Hepatic stellate cell (primary cell): ENCODE measurements at places on chromosomes 16 and 17.
A peak's percentile ranks its signal among the peaks of the same experiment; 100 is the strongest.

DNA sequence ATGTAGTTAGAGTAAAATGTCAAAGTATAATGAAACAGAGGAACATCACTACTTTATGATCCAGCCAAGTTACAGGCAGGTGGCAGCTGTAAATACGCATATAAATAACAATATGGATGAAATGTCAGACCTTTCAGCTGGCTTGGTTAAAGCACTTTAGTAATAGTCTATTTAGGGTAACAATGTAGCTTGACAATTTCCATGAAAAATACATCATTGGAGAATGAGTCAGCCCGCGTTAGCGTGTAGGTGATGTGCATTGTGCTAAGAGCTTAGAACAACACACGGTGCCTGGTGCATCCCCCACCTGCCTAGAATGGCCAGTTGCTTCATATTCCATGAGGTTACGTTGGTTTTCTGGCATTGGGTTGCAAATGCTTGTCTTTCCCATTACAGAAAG lies 119.4 kb downstream of the RBFOX1 start:
- no peak for DNase-seq

- DNase-seq: no peak
Measured at GRCh38 chr17:71098071-71098470, 928.7 kb downstream of the KCNJ2 start.

- peak; percentile 99 for DNase-seq
Measured at GRCh38 chr17:3893003-3893719, at the start of gene CAMKK1. Gene CAMKK1 (minus strand): TSS chr17:3893053. CDS start chr17:3885687, 7,366 bp downstream.

GRCh38 chr17:5630434-5630833 lies 46.1 kb upstream of the NLRP1 start:
- peak; percentile 72 for DNase-seq

DNA sequence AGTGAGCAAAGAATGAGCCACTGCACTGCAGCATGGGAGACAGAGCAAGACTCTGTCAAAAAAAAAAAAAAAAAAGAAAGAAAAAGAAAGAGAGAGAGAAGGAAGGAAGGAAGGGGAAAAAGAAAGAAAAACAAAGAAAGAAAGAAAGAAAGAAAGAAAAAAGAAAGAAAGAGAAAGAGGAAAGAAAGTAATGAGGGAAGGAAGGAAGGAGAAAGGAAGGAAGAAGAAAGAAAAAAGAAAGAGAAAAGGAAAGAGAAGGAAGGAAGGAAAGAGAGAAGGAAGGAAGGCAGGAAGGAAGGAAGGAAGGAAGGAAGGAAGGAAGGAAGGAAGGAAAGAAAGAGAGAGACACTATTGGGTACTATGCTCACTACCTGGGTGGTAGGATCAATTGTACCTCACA lies 122.2 kb upstream of the ERCC4 start:
- no peak for DNase-seq

- no peak for DNase-seq
Measured at GRCh38 chr17:18191967-18192366, 8.3 kb downstream of the ALKBH5 start.

- DNase-seq: no peak
Measured at GRCh38 chr17:32916134-32916533, 11.8 kb upstream of the TMEM98 start.

- DNase-seq: no peak
Measured at GRCh38 chr16:24920568-24920967, 74.8 kb downstream of the SLC5A11 start.

- DNase-seq: no peak
Measured at GRCh38 chr17:82272495-82273326, 789 bp downstream of the CSNK1D start.

DNA sequence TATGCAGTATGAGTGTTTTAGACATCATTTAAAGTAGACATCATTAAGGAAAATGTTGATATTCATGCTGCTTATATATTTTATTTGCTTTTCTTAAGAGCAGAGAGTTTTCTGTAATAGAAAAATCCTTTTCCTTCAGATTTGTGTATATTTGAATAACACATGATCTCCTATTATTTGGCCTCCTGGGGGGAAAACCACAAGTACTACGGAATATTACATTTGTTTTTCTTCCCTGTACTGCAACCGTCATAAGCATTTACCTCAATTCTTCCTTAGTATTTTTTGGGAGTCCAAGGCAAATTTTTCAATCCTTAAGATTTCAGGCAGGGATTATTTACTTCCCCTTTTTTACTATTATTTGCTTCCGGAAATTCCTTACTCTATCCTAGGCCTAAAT lies 6.0 kb downstream of the RSPRY1 start:
- no peak for DNase-seq

DNA sequence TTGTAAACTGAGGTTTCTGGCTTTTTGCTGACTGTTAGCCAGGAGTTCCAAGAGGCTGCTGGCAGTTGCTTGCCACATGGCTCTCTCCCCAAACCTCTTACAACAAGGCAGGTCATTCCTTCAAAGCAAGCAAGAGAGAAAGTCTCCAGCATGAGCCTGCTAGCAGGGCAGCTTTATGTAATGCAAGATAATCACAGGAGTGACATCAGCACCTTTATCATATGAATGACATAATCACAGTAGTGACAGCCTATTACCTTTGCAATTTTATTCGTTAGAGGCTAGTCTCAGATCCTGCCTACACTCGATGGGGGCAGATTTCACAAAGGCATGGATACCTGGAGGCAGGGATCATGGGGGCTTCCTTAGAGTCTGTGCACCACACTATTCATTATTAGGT lies 79.5 kb upstream of the KCNJ16 start:
- no peak for DNase-seq

GRCh38 chr17:29240477-29240876 lies 6.2 kb upstream of the CRYBA1 start:
- no peak for DNase-seq

DNA sequence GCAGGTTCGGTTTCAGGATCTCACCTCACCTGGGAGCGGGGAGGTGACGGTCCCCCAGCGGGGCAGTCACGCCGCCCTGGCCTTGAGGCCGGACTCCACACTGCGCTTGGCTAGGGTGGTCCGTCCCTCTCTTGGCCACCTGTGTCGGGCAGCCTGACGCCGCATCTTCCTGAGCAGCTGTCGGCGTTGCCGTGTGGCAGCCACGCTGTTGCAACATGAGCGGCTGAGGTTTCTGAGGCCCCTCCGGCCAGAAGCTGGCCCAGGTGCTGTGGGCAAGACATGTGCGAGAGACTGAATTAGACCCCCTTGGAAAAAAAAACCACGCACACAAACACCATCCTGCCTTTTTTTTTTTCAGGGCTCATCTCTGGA lies 49.2 kb downstream of the IRF8 start:
- no peak for DNase-seq

DNA sequence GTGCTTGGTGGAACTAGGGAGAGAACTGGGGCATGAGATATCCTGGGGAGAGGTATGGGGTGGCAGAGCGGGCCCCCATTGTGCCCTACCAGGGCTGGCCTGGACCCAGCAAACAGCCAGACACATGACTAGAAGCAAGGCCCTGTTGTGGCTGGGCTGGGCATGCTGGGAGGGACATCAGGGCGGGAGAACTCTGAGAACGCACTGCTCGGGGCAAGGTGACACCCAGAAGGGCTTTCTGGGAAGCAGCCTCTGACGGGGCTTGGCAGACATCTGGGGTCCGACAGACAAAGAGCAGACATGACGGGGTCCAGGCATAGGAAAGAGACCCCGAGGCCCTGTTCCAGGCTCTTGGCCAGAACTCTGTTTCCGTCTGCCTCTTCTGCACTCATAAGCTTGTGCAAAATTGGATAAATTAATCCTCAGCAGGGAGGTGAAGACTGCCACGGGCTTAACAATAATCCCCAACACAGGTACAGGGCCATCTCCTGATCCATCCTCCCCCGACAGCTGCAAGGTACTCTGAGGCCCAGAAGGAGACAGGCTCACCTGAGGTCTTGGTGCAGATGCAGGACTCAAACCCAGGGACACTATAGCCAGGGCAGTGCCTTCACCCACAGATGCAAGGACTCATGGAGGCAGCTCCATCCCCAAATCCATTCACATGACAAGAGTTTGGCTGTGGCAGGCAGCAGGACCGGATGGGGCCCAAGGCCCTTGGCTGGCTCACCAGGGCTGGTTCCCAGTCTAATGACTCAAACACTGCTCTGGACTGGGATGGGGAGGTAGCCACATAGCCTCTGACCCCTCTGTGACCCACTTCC lies 5.4 kb downstream of the SREBF1 start:
- DNase-seq: no peak

GRCh38 chr16:10852286-10852685 lies 24.7 kb upstream of the CIITA start:
- DNase-seq: no peak

DNA sequence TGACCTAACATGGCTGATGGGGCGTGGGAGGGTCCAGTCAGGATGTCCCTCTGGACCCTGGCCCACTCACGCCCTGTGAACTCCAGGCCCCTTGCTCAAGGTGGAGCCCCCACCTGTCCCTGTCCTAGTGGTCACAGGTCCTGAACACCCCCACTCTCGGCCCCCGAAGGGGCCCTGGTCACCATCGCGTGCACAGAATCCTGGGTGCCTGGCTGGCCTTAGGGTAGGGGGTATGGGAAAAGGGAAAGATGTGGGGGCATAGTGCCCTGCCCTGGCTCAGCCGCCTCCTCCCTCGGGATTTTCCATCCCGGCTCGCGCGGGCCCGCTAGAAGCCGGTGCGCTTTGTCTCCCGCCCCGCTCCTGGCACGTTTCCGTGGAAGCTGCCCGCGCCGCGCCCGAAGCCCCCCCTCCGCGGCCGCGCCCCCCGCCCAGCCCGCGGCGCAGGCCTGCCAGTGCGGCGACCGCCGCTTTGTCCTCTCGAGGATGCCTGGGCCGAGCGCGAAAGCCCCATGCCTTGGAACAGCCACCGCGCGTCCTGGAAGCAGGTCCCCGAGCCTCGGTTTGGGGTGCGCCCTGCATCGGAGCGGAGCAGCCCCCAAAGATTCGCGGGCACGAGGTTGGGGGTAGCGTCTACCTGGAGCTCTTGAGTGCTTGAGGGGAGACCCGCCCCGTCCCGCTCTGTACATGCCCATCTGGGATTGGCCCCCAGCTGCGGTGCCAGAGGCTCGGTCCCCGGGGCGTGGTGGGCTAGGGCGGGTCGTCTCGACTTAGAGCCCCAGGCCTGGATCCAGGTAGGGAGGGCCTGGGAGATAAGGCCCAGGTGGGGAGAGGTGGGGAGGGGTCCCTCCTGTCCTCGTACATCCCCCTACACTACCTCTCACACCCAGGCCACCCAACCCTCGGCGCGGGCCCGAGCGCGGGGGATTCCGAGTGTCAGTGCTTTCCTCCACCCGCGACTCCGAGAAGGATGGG lies 1.3 kb downstream of the SMPD3 start:
- no peak for DNase-seq

DNA sequence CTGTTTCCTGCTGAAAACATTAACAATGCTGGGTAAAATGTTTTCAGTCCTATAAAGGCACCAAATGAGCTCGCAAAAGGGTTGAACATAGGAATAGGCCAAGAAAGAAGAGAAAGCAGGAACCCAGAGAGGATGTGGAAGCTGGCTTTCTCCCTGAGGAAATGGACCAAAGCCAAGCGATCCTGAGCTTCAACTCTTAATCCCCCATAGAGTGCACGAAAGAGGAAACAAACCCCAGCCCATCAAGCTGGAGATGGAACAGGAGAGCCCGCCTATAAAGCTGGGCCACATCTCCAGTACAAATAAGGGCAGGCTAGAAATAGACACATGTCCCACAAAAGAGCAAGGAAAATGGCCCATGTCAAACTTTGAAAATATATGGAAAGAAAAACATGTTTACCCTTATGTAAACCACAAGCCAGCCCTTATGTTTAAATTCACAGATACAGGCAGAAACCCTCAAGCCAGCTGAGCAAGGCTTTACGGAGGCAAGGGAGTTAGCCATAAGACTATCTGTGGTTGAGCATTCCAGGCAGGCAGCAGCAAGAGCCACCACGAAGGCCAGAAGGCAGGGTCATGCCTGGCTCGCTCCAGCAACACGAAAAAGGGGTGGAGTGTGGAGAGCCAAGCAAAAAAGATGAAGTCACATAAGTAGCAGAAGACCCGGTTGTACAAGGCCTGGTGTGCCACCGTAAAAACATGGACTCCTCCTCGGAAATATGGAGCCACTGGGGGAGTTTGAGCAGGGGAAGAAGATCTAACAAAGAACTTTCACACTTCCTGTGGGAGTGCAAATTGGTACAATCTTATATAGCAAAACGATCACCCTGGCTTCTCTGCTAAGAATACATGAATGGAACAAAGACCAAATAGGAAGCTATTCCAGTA lies 27.8 kb downstream of the COPRS start:
- peak; percentile 50 for DNase-seq

- peak; percentile 29 for DNase-seq
Measured at GRCh38 chr17:10698096-10698818, 863 bp downstream of the ADPRM start.

DNA sequence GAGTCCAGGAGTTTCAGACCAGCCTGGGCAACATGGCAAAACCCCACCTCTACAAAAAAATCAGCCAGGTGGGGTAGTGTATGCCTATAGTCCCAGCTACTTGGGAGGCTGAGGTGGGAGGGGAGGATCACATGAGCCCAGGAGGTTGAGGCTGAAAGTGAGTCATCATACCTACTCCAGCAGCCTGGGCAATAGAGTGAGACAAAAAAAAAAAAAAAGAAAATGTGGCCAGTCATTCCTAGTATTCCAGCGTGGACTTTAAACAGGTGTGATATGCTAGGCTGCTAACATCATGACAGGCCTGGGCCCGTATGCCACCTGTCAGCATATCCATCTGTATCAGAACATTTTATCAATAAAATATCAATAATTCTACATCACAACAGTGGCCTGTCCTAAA lies 143.3 kb downstream of the AATF start:
- no peak for DNase-seq

GRCh38 chr17:41635121-41636097 lies 11.0 kb upstream of the KRT17 start:
- peak; percentile 34 for DNase-seq

DNA sequence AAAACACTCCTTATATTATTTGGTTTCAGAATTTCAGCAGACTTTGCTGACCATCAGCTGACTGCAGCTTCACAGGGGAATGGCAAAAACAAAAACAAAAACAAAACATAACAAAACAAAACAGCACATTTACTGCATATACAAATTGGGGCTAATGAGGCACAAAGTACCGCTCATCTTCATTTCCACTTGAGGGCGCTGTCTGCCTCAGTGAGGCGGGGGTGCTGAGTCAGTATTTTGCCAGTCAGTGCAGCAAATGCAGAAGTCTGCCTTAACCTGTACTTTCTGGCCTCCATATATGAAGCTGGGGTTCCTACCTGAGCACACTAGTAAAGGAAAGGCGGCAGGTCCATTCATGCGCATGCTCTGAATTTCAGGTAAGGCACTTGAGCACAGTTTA lies 13.5 kb upstream of the DYNLRB2 start:
- DNase-seq: peak; percentile 11
